ENCODE measurements at places on chromosomes 6 and 20.
A peak's percentile ranks its signal among the peaks of the same experiment; 100 is the strongest.

GRCh38 chr6:32973144-32974015 lies 5.0 kb downstream of the BRD2 start:
- peak; percentile 56 for DNase-seq

- DNase-seq: peak; percentile 13
Observed at GRCh38 chr6:135922174-135922573, 70.7 kb downstream of the PDE7B start.

GRCh38 chr20:31841928-31842327 lies 3.5 kb downstream of the FOXS1 start:
- DNase-seq: no peak

- no peak for DNase-seq
Observed at GRCh38 chr6:108697561-108698161, 136.9 kb downstream of the FOXO3 start.

DNA sequence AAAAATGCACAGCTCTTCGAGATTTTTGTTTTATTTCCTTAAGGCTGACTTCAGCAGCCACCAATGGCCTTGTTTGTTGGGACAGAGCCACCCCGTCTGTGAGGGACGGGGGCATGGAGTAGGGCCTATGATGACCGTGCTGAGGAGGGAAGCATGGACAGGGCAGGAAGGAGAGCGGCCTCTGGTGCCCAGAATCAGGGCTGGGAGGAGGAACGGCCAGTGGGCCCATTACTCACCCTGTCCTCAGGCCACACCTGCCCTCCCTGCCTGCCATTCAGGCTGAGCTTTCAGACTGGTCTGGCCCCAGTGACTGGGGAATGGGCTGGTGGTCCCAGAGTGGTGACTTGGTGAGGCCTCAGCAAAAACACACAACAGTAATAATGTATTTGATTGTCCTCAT lies 104.4 kb downstream of the SMOC2 start:
- DNase-seq: no peak

GRCh38 chr6:169866140-169866534 lies 114.7 kb downstream of the ERMARD start:
- no peak for DNase-seq

- DNase-seq: no peak
Observed at GRCh38 chr20:35711588-35712209, 12.5 kb downstream of the ROMO1 start.

Measured in nephron progenitor cell (in vitro differentiated cells).